Osteoblast (primary cell): ENCODE measurements at places on chromosomes 7 and 10. TPM values are rescaled to one million over a fixed set of nuclear protein-coding genes. Genes with fewer than 3 reads are reported as not detected.

The PIK3CG gene
- not detected in 2 replicates for total RNA-seq

GRCh38 chr10:57973451-57973850 is 294.2 kb downstream of the IPMK start:
- no peak for DNase-seq

DNA sequence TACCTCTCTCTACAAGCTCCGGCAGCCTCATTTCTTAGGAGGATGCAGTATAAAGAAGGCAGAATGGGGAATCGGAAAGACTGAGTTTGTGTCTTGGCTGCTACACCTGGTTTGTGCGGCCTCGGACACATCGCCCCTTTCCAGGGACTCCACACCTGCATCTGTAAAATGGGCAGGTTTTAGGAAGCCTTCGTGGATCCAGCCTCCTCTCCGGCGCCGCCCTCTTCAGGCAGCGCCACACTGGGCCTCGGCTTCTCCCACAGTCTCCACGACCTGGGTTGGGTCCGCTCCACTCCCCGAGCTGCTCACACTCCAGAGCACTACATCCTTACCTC is 341 bp downstream of the GOT1 start:
- no peak for DNase-seq

The NYAP1 gene
- total RNA-seq = under 0.01 and 0.29 TPM in 2 replicates

GRCh38 chr7:150963707-150964559 is 14.2 kb downstream of the KCNH2 start:
- no peak for DNase-seq

The CEP55 gene
- 4.7 TPM in 2 replicates for total RNA-seq
